Progenitor cell of endocrine pancreas (in vitro differentiated cells): ENCODE measurements at places on chromosomes 2 and 18.

DNA sequence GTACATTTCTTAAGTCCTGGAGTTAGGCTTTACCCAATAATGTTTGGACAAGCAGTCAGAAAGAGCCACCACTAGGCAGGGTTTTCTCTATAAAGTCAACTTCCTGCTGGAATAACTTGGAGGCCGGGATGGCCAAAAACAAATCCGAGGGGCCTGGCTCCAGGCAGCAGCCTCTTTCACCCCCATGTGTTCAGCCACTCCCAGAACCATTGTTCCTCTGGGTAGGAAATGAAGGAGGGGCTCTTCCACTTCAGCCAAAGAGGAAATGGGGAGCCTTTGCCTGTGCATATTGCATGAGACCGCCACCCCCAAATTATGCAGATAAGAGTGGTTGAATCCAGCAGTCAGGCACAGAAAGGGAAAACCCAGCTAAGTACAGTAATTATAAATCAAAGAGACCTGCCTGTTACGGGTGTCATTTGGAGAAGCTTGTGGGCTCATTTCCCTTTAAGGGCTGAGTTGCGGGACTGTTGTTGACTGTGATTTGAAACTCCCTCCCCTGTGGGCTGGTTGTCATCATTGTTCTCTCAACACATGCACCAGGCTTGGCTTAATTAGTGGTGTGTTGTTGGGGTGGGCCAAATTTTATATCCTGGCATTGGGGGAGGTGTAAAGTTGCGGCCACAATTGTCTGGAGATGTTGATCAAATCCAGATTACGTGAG lies 212.8 kb upstream of the SOX11 start:
- H3K27ac ChIP-seq: no peak overlapping the region
- H3K27me3 ChIP-seq: peaks cover 7% of the 10 kb centered on the region
- H3K4me3 ChIP-seq: no peak overlapping the region
- DNase-seq: no peak
- H3K36me3 ChIP-seq: no peaks in the 10 kb centered on the region

DNA sequence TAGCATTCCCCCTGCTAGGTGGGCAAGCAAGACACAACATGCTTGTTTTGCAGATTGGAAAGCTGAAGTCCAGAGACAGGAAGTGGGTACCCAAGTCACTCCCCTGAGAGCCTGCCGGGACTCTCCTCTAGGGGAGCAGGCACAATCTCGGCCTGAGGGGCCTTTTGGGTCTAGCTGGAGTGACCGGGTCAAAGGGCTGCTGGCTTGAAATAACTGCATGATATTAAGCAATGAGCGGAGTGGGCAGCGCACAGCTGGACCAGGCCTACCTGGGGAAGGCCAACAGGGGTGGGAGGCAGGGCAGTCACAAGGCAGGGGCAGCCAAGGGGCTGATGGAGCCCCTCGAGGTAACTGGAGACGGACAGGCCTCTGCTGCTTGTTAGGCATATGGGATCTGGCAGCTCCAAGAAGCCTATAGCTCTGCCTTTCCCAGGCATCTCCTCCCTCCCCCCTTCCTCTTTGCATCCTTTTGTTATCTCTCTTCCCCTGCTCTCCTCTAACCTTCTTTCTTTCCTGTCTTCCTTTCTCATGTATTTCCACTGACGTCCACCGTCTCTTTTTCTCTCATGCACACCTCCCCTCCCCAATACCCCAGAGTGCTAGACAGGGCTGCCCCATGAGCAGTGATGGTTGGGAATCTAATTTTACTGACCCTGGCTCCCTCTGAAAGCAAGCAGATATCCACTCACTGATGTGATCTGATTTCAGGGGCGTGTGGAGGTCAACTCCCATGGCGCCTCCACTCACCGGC lies 237.5 kb downstream of the LOXHD1 start:
- no peaks in the 10 kb centered on the region for H3K27me3 ChIP-seq
- H3K36me3 ChIP-seq: no peaks in the 10 kb centered on the region
- H3K27ac ChIP-seq: no peak overlapping the region
- H3K4me1 ChIP-seq: peaks cover 1% of the 10 kb centered on the region
- DNase-seq: no peak
- no peak overlapping the region for H3K4me3 ChIP-seq

DNA sequence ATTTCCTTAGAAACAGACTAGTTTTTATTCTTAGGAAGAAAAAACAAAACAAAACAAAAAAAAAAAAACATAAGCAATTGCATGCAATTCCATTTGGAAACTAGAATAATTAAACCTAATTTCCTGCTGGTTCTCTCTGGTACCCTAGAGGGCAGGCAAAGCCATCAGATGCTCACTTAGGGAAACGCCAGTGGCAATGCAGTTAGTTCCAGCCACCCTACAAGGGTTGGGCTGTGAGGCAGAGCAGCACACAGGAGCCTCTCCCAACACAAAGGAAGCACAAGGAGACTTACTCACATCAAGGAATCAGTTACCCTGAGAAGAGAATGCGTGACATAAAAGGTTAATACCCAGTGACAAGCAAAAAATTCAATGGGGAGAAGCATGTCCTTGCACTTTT lies 28.8 kb downstream of the CCDC93 start:
- no peak overlapping the region for H3K4me3 ChIP-seq
- H3K27me3 ChIP-seq: no peaks in the 10 kb centered on the region
- peak overlapping the region; percentile 22 for H3K27ac ChIP-seq
- H3K4me1 ChIP-seq: no peaks in the 10 kb centered on the region

DNA sequence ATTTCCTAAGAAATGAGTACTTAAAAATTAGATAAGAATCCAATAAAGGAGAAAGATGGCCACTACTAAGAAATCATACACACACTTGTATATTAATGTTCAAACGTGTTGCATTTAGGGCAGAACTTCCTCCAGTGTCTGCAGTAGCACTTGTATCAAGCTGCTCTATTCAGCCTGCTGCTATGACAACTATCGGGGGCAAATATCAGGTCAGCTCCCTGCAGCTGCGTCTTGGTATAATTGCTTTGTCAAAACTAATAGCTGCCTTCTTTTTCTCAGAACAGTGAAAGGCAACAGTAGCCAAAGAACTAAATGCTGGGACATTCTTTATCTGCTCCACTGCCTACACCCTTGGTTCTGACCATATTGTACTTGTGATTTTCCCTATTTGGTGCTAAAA lies 300.7 kb downstream of the NOL4 start:
- peak overlapping the region; percentile 49 for H3K27ac ChIP-seq
- H3K4me1 ChIP-seq: peaks cover 6% of the 10 kb centered on the region
- no peak for DNase-seq
- no peak overlapping the region for H3K4me3 ChIP-seq

- no peak for DNase-seq
- no peak overlapping the region for H3K27ac ChIP-seq
- no peak overlapping the region for H3K4me3 ChIP-seq
- peaks cover 18% of the 10 kb centered on the region for H3K4me1 ChIP-seq
Measured at GRCh38 chr2:163711258-163711657, 24.6 kb downstream of the FIGN start.

DNA sequence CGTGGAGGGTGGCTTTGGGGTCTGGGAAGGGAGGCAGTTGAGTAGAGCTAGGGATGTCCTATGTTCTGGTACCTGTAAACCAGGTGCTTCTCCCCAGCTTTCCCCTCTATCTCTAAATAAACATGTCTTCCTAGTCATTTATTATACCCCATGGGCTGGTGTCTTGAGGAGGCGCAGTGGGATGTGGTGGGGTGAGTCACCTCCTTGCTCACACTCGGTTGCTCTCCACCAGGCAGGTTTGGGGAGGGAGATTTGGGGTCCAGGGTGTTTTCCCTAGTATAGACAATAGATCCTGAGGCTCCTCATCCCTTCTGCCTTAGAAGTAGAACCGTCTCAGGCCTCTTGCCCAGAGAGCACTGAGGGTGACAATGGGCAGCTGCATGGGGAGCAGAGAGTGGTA lies 5.1 kb downstream of the PSD4 start:
- no peaks in the 10 kb centered on the region for H3K36me3 ChIP-seq
- H3K27me3 ChIP-seq: no peaks in the 10 kb centered on the region
- no peak overlapping the region for H3K4me3 ChIP-seq
- H3K27ac ChIP-seq: no peak overlapping the region

DNA sequence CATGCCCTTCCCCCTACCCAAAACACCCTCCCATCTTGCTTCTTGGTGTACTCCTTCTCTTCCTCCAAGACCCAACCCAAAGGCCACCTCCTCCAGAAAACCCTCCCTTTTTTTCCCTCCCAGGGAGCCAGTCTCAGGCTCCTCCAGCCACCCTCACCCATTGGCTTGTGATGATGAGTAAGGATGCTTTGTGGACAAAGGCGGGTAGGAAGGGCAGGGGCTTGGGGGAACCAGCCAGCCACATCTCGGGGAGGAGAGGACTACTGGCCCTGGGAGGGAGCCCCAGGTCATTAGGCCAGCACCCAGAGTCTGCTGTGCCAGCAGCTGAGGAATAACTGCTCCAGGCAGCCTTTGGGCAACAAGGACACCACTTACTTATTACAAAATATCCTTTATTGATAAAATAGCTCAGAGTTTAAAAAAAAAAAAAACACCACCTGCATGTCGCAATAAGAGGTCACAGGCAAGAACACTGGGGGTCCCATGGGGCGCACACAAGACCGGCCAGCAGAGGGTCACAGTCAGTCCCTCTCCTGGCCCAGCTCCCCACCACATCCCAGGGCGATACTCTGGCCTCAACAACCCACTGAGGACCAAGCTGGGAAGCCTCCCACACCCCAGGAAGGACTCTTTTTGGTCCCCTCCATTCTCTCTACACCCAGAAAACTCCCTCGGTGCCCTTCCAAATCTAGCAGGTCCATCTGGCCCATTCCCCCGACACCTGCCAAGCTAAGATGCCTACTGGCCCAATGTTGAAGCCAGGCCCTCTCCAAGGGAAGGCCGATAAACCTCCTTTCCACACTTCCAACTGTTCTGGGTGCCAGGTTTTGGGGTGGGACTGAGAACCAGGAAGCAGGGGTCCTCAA lies 3.6 kb downstream of the ADRA2B start:
- DNase-seq: no peak
- H3K4me1 ChIP-seq: peaks cover 12% of the 10 kb centered on the region
- no peak overlapping the region for H3K27ac ChIP-seq
- H3K36me3 ChIP-seq: no peaks in the 10 kb centered on the region
- H3K27me3 ChIP-seq: peaks cover 26% of the 10 kb centered on the region

- peaks cover 11% of the 10 kb centered on the region for H3K27me3 ChIP-seq
- peaks cover 6% of the 10 kb centered on the region for H3K4me1 ChIP-seq
- H3K4me3 ChIP-seq: no peak overlapping the region
- no peak overlapping the region for H3K27ac ChIP-seq
Measured at GRCh38 chr18:76687304-76687962, 134.9 kb upstream of the ZNF236 start.

DNA sequence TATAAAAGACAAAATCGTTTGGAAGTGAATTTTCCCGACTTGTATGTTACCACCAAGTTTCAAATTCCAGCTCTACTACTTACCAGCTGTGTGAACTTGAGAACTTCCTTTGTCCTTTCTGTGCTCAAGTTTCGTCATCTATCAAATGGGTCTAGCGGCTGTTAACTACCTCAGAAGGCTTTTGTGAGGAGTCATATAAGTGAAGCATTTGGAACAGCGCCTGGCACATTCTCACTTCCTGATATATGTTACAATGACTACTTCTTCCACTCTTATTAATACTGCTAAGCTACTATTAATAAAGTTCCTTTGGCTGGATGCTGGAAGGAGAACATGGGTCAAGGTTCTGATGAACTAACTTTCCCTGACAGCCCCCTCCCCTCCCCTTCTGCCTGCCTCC lies 104.5 kb downstream of the MEIS1 start:
- peaks cover 15% of the 10 kb centered on the region for H3K36me3 ChIP-seq
- peaks cover 69% of the 10 kb centered on the region for H3K4me1 ChIP-seq
- DNase-seq: no peak
- H3K27me3 ChIP-seq: no peaks in the 10 kb centered on the region
- H3K27ac ChIP-seq: peak overlapping the region; percentile 41
- H3K4me3 ChIP-seq: no peak overlapping the region

- no peak overlapping the region for H3K27ac ChIP-seq
- no peak for DNase-seq
- no peaks in the 10 kb centered on the region for H3K27me3 ChIP-seq
Measured at GRCh38 chr2:69241664-69242514, 145.1 kb downstream of the GFPT1 start.

- H3K27me3 ChIP-seq: no peaks in the 10 kb centered on the region
- no peak for DNase-seq
- H3K27ac ChIP-seq: peak overlapping the region; percentile 0
- H3K4me1 ChIP-seq: peaks cover 55% of the 10 kb centered on the region
- H3K36me3 ChIP-seq: no peaks in the 10 kb centered on the region
- no peak overlapping the region for H3K4me3 ChIP-seq
Measured at GRCh38 chr18:28791101-28791500, 614.2 kb upstream of the CDH2 start.

GRCh38 chr2:28334527-28334894 lies 58.1 kb upstream of the FOSL2 start:
- no peak overlapping the region for H3K4me3 ChIP-seq
- H3K4me1 ChIP-seq: peaks cover 15% of the 10 kb centered on the region
- H3K27ac ChIP-seq: peak overlapping the region; percentile 29
- DNase-seq: no peak

DNA sequence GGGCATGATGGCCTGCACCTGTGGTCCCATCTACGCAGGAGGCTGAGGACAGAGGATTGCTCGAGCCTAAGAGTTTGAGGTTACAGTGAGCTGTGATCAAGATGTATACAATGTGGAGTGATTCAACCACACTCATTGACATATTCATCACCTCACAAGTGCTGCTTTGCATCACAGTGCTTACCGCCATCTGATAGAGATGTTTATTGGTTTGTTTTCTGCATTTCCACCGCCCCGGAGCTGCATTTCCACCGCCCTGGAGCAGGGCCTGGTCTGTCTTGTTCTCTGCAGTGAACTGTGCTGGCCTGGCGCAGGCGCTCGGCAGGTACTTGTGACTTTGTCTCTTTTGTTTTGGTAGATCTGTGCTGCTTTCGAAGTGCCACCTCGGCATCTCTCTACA lies 96.0 kb downstream of the SMAD7 start:
- no peak overlapping the region for H3K27ac ChIP-seq
- peaks cover 7% of the 10 kb centered on the region for H3K36me3 ChIP-seq
- no peak overlapping the region for H3K4me3 ChIP-seq
- peaks cover 11% of the 10 kb centered on the region for H3K4me1 ChIP-seq
- H3K27me3 ChIP-seq: no peaks in the 10 kb centered on the region
- DNase-seq: no peak

- no peak overlapping the region for H3K4me3 ChIP-seq
- H3K36me3 ChIP-seq: peaks cover 3% of the 10 kb centered on the region
- no peak overlapping the region for H3K27ac ChIP-seq
- no peaks in the 10 kb centered on the region for H3K27me3 ChIP-seq
- H3K4me1 ChIP-seq: no peaks in the 10 kb centered on the region
Measured at GRCh38 chr2:3125761-3126130, 251.9 kb downstream of the EIPR1 start.

- H3K36me3 ChIP-seq: no peaks in the 10 kb centered on the region
- no peak overlapping the region for H3K4me3 ChIP-seq
- peaks cover 3% of the 10 kb centered on the region for H3K27me3 ChIP-seq
- DNase-seq: no peak
- H3K4me1 ChIP-seq: peaks cover 12% of the 10 kb centered on the region
- no peak overlapping the region for H3K27ac ChIP-seq
Measured at GRCh38 chr2:1974397-1974796, 230.1 kb upstream of the PXDN start.

DNA sequence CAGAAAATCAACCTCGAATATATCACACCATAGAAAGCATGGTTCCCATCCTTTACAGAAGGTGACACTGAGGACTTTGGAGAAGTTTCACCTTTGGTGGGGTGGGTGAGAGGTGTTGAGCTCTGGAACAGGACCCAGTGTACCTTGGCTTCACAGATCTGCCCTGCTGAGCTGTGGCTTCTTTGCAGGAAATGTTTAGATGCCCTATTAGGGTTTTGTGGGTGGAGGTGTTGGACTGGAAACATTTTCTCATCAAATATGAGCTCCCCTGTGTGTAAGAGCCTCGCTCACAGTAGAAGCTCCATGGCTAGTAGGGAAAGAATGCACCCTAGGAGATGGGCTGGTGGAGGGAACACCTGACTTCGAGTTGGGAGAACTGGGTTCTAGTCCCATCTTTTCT lies 55.6 kb downstream of the RPL37A start:
- H3K4me1 ChIP-seq: peaks cover 6% of the 10 kb centered on the region
- H3K27ac ChIP-seq: no peak overlapping the region
- peaks cover 6% of the 10 kb centered on the region for H3K27me3 ChIP-seq
